Skeletal muscle cell (primary cell): ENCODE measurements at places on chromosomes 4 and X.

- no peak for DNase-seq
Measured at GRCh38 chr4:104394406-104395167, 100.1 kb downstream of the CXXC4 start.

DNA sequence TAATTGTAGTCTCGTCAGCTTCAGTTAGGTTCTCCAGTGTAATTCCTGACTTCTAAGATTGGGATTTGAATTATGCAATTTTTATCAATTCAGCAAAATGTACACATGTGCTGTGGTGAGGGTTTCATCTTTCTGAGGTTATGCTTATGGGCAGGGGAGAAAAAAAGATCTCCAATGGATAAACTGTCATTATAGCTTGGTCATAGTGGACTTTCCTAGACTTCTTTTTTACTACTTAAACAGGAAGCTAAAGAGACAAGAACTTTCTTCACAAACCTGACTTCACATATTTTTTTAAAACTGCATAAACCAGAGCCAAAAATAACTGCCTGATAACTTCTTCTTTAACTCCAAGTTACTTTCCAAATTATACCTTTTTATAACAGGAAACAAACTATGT is 21.7 kb upstream of the SPP1 start:
- DNase-seq = no peak

DNA sequence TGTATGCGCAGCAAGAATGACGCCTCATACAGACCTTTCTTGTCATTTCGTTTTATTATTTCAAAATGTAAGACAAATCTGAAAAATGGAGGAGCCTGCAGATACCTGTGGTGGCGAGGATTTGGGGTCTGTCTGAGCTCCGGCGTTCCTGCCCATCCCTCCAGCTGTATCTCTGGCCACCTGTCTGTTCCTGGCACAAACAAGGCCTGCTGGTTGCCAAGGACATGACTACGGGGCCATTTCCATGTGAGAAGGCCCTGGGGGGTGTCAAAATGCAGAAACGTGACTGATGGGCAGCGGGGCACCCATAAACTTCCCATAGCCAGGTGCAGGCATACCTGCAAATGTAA is 591 bp upstream of the TSPAN7 start:
- no peak for DNase-seq

- DNase-seq = peak; percentile 57
Measured at GRCh38 chr4:186757696-186758355, 34.2 kb upstream of the FAT1 start.

- peak; percentile 94 for DNase-seq
Measured at GRCh38 chrX:19673375-19674040, 158.2 kb upstream of the MAP3K15 start.

DNA sequence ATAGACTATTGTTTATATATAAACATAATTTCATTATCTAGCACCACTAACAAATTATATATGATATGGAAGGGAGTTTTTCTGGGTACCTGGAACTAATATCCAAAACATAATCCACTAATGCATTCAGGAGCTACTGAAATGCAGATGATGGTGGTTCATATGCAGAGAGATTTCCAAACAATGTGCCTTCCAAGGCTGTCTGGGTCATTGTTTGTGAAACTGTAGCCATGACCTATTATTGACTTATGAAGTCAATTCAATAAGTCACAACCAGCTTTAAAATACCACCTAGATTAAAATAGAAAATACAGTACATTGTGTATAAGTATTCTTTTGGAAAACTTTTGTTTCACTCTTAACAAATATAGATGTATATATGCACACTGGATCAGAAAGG is 237.0 kb upstream of the PRPS2 start:
- DNase-seq = no peak

DNA sequence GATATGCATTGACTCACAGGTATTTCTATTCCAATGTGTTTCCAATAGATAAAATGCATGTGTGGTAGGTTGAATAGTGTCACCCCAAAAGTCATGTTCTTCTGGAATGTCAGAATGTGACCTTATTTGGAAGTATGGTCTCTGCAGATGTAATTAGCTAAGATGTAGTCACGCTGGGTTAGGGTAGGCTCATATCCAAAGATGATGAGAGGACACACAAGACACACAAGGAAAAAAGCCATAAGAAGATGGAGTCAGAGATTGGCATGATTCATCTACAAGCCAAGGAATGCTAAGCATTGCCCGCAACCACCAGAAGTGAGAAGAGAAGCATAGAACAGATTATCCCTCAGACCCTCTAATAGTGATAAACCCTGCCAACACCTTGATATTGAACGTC is 17.5 kb downstream of the ZNF330 start:
- no peak for DNase-seq

GRCh38 chr4:119041951-119042560 is 93.6 kb upstream of the MYOZ2 start:
- no peak for DNase-seq

DNA sequence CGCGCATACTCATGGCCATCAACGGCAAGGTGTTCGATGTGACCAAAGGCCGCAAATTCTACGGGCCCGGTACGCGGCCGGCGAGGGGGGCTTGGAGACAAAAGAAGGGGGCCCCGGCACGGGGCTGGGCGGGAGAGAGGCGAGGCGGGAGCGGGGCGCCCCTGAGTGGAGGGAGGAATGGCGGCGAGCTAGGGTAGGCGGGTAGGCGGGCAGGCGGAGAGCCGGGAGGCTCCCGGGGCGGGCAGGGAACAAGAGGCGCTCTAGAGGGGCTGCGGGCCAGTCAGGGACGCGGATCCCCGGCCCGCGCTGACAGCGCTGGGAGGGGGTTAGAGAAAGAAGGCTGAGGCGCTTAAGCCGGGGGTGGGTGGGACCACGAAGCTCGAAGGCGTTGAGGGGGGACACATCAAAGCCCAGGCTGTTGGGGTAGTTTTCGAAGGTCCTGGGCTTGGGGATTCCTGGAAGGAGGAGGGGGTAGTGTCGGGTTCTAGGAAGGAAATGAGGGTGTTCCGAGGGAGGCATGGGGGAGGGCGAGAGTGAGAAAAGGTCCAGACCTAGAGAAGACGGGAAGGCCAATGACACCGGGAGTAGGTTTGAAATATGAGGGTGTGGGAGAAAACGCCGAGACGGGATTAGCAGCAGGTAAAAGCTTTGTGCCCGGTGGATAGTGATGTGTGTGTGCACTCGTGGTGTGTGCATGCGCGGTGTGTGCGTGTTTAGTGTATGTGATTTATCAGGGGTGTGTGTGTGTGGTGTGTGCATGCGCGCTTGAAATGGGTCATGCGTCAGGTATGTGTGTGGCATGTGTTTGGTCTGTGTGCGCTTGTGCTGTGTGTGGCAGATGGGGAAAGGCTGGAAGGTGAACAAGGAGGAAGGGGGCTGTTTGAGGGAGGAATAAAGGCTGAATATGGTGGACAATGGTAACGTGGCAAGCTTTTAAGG is 807 bp downstream of the PGRMC1 start:
- peak; percentile 36 for DNase-seq

DNA sequence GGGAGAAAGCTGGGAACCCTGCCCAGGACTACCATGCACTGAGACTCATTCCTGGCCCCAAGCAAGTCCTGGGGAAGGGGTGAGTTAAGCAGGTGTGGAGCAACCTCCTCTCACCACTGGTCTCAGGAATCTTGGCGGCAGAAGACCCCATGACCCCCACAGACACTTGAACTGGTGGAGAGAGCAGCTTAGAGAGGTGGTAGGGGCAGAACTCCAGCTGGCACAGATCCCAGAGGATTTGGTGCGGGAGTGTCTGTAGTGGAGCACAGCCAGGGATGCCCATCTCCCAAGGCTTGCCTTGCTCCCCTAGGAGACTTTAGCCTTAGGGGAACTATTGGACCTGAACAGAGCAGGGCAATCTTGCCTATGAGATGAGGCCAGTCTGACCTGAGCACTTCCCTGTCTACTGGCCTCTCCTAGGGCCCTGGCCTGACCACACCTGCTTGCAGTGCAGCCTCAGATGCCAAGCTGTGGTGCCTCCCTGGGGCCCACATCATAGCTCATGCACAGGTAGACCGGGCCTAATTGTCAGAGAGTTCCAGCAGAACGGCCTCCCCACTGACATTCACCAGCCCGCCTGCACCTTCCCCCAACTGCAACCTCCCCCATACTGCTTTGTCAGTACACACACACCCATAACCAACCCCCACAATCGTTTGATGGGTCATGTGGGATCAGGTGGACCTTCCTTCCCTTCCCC is 78.0 kb downstream of the NAA11 start:
- no peak for DNase-seq

DNA sequence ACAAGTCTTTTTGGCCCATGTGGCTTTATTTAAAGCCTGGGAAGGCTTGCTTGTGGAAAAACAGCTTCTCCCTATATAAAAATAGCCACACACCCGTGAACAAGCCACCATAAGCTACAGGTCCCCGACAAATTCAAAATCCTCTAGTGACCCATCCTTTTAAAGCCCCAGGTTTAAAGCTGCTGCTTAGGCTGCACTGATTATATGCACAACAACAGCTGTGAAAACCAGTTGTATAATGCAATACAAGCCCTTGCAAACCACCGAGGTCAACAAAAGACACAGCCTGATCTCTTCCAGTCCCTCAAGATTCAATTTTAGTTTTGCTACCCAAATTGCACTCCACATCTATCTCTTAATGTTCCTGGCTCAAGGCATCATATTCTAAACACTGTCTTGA is 186.0 kb upstream of the WDFY3 start:
- DNase-seq = no peak

DNA sequence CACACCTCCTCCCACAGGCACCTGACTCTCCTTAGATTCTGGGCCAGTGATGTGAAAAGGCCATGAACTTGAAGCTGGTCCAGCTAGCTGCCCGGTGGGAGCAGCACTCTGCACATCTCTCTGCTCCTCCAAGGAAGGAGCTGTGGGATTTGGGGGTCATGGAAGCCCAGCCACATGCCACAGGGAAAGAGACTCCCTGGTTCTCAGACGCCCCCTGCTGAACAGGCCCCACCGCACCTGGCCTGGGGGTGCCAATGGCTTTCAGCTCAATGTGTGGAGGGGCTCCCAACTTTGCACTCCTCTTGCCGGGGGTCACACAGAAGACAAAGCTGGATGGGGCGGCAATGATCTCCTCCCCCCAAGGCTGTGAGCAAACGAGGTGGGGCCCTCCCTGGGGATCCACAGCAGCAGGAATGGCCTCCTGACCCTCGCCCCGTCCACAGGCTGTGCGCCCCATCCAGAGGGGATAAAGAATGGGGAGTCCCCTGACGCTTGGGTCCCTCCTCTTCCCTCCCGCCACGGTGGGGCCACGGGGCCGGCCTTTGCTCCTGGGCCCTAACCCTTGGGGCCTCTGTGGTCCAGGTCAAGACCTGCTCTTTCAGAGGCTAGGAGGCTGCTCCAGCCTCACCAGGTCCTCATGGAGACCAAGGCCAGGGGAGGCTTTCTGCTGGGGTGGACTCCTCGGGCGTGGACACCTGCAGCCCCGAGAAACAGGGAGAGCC is 51.3 kb downstream of the GAK start:
- no peak for DNase-seq

DNA sequence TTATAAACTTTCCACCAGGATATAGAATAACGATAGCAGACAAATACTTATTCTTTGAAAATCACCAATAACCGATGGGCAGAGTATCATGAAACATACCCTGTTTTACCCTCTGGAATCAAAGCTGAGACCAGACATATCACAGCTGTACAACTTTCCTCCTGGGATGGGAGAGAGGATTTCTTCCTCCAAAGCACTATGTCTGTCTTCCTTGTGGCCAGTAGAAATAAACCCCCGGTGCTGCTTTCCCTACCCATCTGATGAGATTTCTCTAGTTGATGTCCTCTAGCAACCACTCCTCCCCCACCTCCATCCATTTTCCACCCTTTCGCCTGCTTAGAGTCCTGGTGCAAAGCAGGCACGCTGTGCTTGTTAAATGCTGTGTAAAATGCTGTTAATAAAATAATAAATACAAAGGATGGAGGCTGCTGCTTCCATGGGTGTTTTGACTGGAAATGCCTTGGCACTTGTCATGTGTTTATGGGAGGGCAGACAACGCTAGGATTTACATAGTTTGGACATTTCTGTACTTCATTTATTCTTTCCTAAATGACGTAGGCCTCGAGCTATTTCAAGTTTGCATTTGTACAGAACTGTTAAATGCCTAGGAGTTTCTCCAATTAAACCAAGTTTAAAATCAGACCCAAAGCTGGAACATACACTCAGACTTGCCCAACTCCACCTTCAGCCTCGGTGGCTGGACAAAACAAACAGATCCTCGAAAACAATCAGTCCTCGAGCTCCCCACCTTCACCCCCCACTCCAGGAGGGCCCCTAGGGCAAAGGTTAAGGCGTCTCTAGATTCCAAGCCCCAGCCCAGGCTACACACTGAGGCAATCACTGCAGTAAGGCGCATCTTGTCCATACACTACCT is 10.1 kb downstream of the BCOR start:
- DNase-seq = no peak

DNA sequence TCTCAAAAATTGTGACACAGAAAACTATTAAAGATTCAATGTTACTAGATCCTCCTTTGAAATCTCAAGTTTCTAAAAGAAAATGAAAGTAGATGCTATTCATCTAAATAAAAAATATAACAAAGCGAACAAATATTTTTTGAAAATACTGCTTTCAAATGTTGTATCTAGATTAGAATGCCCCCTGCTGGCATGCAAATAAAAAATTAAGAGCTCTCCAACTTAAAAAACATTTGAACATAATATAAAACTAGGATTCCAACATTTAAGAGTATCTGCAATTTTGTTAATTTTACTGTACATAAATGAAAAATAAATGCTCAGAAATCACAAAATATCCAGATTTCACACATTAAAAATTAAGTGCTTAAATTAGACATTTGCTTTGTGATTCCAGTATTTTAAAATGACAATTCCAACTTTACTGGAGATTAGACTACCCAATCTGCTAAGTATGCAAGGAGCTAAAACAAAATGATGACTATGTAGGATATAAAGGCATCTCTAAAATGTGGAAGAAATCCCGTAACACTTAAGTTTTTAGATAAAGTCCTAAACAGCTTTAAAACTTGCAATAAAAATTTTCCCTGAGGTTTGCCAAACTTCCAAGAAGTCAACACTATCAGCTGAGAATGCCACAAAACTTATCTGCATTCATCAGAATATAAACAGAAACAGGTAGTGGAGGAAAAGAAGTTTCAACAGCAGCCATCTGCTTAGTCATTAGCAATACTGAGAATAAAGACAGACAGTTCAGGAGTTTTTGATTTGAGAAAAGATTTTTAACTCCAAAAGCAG is 32.7 kb downstream of the DHX15 start:
- DNase-seq = no peak

DNA sequence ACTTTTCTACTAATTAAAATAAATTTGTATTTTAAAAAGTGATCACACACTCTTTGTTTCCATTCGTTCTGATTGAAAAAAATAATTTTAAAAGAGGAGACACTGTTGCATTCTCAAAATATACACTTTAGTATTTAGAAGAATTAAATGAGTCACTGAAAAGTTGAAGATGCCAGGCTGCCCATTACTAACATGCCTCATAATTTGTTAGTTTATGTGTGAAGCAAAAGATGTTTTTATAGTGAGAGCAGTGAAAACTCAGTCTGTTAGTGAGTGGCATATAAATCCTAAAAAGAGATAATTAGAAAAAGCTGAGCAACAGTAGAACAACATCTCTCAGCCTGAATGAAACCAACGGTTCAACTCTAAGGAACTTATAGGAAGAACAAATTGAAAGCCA is 143.4 kb downstream of the CDS1 start:
- no peak for DNase-seq
